ENCODE measurements at places on chromosomes 6 and 20.

DNA sequence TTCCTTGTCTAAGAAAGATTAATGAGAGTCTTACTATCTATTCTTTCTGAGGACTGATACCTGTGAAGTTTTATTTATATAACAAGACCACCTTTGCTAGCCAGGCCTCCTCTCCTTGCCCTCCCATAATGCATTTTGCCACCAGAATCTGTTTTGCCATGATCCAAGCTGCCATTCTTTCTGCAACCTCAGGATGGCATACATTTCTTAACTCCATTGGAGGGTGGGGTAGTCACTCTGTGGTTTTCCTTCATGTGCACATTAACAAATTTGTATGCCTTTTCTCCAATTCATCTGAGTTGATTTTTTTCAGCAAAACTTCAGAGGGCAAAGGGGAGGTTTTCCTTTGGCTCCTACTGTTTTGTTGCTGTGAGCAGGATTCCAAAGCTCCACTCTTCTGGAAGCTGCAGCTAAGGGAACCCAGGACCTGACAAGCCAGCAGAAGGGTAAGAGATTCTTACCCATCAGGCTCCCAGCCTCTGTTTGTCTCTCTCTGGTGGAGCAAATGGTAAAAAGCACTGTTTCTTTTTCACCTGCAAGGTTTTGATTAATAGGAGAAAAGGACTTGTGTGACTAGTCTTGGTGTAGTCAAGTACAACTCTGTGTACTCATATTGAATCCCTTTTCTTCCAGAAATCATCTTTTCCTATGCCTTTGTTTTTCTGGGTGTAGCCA lies 26.2 kb upstream of the ENPP4 start:
- no peak for DNase-seq

DNA sequence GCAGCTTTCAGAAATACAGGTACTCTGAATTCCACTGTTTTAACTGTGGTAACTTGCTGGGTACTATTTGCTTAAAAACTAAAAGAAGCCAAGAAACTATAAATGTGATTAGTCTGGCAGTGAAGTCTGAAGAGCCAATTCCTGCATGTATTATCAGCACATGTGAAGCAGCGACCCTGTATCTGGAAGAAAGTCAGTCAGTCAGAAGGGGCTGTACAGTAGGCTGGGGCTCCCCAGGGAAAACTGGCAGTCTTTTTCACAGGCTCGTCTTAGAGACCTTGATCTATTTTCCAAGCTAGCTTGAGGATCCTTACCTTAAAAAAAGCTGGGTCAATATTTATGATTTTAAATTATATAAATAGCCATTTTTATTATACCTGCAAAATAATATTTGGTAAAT lies 104.9 kb downstream of the PDSS2 start:
- no peak for DNase-seq

- DNase-seq: no peak
Measured at GRCh38 chr6:110876806-110877564, 2.4 kb downstream of the AMD1 start.

DNA sequence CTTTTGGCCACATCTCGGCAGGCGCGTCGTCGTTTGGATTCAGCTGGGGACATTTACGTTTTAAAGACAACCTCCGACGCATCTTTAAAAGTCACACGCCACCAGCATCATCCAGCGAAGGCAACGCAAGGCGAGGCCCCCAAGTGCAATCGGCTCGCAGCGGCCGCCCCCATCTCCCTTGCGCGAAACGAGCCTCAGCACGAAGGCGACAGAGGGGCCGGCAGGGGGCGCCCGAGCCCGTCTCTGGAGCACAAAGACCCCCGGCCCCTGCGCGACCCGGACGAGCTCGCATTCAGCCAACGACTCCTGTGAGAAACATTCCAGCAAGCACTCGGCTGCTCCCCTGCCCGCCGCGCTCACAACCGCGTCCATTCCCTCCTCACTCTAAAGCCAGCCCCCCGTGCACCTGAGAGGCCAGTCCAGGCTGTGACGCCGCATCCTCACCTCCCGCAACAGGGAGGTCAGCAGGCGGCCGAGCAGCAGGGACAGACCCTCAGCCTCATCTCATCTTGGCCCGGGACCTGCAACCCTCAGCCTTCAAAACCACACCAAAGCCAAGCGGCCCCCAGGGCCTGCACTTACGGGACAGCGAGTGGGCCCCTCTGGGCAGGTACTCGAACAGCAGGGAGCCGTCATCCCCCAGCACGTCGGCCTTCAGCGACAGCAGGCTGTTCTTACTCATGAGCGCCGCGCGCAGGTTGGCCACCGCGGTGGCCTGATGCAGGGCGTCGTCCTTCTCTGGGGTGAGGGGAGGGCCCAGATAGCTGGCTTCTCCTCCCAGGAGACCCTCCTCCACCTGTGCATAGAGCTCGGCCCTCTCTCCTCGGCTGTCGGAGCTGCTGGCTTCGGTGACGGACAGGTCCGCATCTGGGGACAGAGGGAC lies 35.8 kb downstream of the SLC2A4RG start:
- no peak for DNase-seq

DNA sequence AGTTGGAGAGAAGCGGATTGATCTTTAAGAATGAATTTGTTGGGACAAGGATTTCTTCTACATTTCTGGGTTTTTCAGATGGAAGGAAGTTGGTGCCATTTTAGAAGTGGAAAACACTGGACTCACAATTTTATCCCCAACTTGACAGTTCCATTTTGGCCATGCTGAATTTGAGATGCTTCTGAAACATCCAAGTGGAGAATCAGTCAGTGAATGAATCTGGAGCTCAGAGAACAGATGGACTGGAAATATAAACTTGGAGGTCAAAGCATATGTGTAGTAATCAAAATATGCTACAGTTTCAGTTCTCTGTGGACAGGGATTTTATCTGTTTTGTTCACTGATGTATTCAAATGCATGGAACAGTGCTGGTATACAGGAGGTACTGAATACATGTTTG lies 89.9 kb downstream of the KCNQ5 start:
- DNase-seq: no peak

All from activated T-helper 1 cell treated with anti-CD3 and anti-CD28 coated beads, Interleukin-2, amount 50 U/mL, for 16 hours (primary cell).